ENCODE measurements at places on chromosomes 7 and 10.

GRCh38 chr10:88100281-88100680, 236.9 kb downstream of the PTEN start:
- DNase-seq = no peak

DNA sequence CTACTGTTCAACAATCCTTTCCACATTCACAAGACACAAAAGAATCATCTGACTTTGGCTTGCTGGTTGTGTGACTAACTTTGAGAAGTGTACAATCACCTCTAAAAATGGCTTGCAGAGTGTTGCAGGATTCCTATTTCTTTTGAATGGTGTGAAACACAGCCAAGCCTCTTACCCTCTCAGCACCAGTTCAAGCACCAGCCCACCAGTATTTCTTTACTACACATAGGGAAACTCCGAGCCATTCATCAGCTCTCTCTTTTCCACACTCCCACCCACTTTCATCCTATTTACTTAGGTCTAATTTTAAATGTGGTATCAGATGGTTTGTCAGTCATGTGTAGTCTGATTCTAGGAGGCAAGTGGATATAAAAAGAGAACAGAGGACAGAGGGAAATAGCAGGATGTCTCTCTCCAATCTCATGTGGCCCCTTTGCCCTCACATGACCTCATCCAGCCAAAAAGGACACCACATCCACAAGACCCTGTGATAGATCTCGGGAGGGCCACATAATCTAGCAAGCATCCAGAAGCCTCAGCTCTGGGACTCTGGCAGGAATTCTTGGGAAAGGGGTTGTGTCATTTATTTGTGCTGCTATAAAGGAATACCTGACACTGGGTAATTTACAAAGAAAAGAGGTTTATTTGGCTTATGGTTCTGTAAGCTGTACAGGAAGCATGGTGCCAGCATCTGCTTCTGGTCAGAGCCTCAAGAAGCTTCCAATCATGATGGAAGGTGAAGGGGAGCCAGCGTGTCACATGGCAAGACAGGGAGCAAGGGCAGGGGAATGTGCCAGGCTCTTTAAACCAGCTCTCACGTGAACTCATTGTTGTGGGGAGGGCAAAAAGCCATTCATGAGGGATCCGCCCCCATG, 66.8 kb upstream of the NEBL start:
- DNase-seq = no peak

DNA sequence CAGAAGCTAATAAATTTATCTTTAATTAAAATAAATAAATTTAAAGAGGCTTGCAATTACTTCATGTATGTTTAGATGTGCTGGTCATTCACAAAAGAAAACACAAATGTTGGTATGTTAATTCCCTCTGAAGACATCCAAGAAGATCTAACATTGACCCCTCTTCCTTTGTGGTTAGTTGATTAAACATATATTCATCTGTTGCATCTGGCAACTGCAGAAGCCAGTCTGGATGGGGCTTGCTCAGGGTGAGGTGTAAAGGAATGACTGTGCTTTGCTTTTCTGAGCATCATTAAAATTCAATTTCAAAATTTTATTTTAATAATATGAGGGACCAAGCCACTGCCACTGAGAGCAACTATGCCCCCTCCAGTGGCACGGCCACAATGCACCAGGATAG, 36.4 kb upstream of the FERD3L start:
- no peak for DNase-seq

DNA sequence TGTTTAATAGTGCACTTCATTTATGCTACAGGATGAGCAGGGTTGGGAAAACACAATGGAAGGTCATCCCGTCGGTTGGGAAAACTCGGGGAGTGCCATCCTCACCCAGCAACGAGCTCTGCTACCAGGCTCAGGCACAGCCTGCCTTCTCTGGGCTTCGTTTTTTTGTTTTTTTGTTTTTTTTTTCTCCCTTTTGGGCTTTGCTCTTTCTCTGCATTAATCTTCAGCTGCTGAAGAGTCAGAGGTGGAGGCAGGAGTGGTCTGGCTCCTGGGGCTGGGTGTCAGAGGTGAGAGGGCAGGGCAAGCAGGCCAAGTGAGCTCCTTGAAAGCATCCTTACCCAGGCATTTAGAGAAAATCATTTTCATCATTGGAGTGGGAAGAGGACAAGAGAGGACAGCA, 11.5 kb downstream of the ZNF3 start:
- no peak for DNase-seq

DNA sequence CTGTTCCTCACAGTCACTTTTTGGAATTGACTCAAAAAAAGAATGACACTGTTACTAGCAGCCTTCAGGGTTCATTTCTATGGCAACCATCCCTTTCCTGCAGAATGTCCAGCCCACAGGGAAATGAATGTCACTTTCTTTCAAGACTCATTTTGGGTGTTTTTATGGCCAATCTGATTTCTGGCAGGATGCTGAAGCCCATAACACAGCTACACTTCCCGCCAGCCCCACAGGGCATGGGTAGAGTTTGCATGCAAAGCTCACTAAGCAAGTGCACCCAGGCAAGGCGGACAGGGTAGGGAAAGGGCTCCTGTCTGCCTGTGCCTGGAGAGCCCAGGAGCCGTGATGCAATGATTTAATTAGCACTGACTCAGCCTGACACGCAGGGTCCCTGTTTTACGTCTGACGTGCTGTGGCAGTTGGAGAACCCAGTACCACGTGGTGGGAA, 26.1 kb upstream of the GPAM start:
- DNase-seq = no peak

GRCh38 chr10:70956029-70956759, 67.8 kb upstream of the PCBD1 start:
- no peak for DNase-seq

DNA sequence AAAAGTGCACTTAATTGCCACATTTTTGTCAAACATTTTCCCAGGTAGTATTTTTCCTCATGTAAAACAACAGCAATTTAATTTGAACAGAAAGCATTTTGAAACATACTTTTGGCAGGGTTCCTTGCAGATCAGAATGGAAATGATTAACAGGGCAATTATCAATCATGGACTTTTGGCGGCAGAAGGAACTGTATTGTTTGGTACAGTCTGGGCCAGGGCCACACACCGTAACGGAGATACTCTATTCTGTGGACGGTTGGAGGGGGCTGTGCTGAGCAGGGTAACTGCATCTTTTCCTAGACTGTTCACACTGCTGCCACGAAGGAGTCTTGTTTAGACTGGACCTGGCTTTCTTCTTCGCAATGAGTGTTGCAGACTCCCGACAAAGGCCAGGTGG, 62.3 kb downstream of the EGFR start:
- DNase-seq = no peak

DNA sequence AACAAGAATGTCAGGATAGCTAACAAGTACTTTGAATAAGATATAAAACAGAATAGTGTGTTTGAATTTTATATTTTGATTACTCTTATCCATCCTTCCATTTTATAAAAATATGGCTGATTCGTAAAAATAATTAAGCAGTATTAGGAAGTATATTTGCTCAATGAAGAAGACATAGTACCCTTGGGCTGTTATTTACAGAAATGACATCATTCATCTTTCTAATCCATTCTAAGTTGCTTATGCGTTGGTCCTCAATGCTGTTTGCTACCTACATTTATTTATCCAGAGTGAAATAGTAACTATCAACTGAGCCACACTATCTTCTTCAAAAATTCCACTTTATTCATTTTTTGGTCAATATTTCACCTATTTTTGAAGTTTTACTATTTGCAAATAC, 2.1 kb upstream of the ZNF804B start:
- DNase-seq = no peak

DNA sequence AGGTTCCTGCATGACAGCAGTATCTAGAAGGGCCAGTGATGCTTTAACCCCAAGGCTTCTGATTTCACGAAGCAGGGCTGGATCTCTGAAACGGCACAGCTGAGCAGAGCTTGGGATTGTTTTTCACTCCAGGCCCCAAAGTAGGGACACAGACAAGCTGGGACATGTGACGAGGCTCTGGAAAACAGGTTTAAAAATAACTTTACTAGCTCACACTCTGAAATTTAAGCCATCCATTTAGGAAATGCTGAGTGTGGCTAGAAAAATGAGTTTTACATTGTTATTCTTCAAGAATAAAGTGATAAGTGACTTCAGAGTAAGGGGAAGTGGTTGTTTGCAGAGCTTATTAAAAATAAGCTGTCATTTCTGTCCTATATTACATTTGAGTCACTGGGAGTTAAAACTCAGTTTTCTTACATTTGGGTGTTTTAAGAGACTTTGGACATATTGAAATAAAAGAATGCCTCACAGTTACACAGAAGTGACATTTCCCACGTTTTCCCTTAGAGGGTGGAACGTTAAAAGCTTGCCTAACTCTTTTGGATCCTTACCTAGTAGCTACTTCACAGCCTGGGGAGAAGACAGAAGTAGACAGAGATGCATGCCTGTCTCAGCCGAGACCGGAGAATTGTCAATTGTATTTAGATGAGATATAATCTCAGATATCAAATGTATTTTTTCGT, 107.8 kb downstream of the GALNT17 start:
- no peak for DNase-seq

- DNase-seq = no peak
Measured at GRCh38 chr10:12262278-12262981, 66.4 kb downstream of the CDC123 start.

- no peak for DNase-seq
Measured at GRCh38 chr10:29922226-29922625, 137.2 kb downstream of the JCAD start.

GRCh38 chr10:63579371-63580014, 58.3 kb downstream of the REEP3 start:
- no peak for DNase-seq

DNA sequence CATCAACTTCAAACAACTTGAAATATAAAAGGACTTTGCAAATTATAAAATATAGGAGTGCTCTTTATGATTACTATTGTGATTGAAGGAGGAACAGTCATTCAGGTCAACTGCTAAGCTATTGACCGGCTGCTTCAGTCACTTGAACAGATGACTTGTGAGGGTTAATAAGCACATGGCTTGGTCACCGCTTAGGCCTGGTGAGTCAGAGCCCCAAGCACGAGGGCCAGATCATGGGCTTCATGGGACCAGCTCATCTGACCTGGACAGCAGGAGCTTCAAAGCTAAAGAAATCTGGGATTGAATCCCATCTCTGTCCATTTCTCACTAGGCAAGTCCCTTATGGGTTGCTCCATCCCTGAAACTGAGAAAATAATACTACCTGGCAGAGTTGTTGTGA, 60.4 kb upstream of the ADO start:
- DNase-seq = no peak

DNA sequence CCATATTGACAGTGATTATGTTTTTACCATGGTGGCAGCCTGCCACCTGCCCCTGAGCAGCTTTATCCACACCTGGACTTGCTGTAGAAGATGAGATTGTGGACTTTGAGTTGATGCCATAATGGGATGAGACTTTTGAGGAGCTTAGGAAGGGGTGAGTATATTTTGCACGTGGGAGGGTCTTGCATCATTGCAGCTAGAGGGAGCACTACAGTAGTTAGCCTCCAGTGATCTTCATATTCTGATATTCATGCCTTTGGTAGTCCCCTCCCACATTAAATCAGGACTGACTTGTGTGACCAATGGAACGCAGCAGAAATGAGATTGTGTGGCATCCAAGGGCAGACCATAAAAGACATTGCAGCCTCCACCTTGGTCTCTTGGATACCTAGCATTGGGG, 18.2 kb upstream of the COL13A1 start:
- no peak for DNase-seq

DNA sequence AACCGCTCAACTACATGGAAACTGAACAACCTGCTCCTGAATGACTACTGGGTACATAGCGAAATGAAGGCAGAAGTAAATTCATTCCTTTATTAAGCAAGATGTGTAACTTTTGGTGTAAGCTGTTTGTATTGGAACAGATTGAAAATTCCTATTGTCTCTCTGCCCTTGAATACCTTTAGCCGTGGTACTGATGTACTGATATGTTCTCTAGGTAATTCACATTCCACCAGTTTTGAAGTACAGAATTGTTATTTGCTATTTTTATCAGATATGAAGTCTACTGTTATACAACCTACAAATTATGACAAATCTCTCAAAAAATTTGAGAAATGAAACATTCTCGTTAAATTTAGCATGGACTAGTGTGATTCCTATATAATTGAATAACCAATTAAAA, 17.7 kb downstream of the ZMYND11 start:
- DNase-seq = no peak

All from activated CD4-positive, alpha-beta memory T cell treated with anti-CD3 and anti-CD28 coated beads for 36 hours (primary cell).